ENCODE measurements at places on chromosomes 3 and 15.

- DNase-seq, result no peak
These were observed 728.7 kb downstream of the NTRK3 start for GRCh38 chr15:87527875-87528274.

- DNase-seq, result no peak
These were observed 606.6 kb downstream of the TBL1XR1 start for GRCh38 chr3:176590722-176591121.

GRCh38 chr3:63043631-63044030, 168.4 kb upstream of the CADPS start:
- DNase-seq, result no peak

DNA sequence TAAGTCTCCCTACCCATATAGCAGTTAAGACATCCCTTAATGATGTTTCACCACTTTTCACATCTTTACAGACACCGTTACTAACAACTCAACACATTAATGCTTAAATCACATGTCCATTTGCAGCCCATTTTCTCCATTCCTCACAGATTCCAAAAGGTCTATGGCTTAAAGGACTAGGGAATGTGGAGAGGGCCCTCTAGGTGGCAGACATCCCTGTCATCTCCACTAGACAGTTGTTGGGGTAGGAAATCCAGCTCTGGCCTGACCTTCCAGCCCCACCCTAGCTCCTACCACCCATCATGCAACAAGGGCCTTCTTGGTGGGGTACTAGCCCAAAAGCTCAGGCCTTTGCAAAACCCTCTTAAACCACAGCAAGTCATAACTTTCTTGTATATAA, 25.2 kb downstream of the CPEB1 start:
- no peak for DNase-seq

- DNase-seq, result no peak
These were observed 35.5 kb downstream of the RFX7 start for GRCh38 chr15:56208185-56208584.

DNA sequence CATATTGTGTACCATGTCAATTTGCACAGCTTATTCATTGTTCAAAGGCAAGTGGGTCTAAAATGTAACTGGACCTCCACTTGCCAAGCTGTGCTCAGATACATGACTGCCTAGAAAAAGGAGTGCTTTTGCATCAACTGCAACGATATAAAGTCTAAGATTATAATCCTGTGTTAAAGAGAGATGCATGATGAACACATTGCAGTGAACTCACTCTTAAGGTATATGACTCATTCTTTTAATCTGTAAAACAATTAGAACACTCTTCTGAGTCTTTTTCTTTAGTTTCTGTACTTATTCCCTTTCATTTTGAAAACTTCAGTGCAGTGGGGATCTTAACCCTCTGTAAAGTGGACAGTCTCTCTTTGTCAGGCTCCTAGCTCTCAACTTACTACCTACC, 982.8 kb downstream of the ROBO1 start:
- no peak for DNase-seq

- DNase-seq, result no peak
These were observed 56.9 kb upstream of the HERC1 start for GRCh38 chr15:63890617-63891016.

- DNase-seq, result no peak
These were observed 19.5 kb downstream of the COPS2 start for GRCh38 chr15:49135911-49136310.

- DNase-seq, result no peak
These were observed 18.7 kb downstream of the TMF1 start for GRCh38 chr3:69033470-69033869.

DNA sequence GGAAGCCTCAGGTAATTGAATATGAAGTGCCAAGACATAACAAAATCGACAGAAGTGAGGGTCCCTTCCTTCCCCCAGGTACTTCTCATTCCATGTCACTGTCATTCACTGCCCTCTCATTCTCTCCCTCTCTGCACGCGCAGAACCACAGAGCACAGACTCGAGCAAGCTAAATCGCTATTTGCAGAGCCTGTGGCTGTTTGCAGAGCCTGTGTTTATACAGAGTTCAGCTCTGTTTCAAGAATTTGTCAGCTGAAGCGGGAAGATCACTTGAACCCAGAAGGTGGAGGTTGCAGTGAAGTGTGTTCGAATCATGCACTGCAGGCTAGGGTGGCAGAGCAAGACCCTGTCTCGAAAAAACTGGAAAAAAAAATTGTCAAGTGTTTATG, 2.5 kb downstream of the VILL start:
- no peak for DNase-seq

DNA sequence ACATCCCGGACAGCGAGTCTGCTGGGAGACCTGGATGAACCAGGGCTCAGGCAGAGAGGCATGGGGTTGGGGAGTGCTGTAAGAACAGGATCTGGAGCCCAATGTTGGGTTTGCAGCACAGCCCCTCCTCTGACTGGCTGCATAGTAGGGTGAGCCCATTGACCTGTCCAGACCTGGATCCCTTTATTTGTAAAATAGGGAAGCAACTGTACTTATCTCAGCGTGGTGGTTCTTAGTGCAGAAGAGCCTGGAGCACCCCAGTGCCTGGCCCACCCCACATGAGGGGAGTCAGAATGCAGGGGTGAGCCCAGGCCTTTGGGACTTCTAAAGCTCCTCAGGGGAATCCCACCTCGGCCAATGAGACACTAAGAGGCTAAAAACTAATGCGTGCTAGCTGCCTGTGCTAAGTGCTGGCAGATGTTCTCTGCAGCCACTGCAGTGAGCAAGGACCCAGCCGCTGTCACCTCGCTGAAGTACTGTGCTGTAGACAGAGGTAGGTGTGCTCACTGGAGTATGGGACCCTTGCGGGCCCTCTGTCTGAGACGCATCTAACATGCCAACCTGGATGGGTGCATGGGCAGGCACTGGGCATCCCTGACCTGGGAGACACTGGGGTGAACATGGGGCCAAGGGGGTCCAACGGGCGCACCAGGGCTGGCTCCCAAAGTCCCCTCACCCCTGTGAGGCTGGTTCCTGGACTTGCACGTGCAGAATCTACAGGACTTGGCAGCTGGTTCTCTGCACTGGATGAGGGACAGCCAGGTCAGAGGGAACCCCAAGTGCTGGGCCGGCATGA, 95.6 kb downstream of the ATP10A start:
- no peak for DNase-seq

DNA sequence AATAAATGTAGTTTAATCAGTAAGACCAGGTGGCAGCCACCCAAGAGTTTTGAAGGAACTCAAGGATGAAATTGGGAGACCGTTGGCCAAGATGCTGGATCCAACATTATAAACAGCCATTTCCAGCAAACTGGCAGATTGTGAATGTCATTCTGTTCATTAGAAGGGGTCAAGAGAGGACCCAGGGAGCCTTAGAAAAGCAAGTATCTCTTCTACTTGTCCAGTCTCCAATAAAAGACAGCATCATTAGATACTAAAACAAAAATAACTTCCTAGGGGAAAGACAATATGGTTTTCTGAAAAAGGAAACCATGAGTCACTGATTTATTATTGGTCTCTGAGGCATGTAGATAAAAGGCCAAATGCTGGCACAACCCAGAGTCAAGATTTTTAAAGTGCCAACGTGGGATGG, 67.9 kb downstream of the GADL1 start:
- DNase-seq, result no peak

- DNase-seq, result no peak
These were observed 224.3 kb upstream of the RASGRP1 start for GRCh38 chr15:38788918-38789317.

GRCh38 chr15:27438403-27439375, 467.7 kb downstream of the GABRG3 start:
- no peak for DNase-seq

DNA sequence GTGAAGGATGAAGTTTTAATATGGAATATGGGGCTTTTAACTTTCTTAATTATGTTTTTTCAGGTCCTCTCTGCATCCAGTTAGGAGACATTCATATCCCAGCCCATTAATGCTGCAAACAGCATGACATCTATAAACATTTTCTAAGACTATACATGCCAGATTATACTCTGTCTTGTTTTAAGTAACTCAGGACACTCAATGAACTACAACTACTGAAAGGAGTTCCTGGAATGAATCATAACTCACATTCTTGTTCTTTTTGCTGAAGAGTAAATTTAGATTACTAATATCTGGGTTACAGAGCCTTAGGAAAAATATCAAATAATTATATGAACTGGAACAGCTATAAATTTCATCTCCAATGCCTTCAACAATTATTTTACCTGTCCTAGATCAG, 167.4 kb downstream of the STAG1 start:
- DNase-seq, result no peak

GRCh38 chr3:15495461-15496340, 25.8 kb downstream of the COLQ start:
- no peak for DNase-seq

DNA sequence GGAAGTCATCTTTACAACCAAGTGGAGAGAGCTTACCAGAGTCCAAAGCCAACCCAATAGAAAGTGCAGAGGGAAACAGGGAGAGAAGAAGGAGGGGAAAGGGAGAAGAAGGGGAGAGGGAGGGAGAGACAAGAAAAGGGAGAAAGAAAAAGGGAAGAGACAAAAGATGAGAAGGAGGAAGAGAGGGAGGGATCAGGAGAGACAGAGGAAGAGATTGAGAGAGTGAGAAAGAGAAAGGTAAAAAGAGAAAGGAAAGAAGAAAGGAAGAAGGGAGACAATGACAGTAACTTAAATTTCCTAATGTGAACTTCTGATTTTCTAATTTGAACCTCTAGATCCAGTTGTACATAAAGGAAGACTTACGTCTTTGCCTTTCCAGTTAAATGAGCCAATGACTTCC, 20.7 kb upstream of the WNT5A start:
- DNase-seq, result no peak

- no peak for DNase-seq
These were observed 24.8 kb upstream of the PPIB start for GRCh38 chr15:64187396-64188191.

DNA sequence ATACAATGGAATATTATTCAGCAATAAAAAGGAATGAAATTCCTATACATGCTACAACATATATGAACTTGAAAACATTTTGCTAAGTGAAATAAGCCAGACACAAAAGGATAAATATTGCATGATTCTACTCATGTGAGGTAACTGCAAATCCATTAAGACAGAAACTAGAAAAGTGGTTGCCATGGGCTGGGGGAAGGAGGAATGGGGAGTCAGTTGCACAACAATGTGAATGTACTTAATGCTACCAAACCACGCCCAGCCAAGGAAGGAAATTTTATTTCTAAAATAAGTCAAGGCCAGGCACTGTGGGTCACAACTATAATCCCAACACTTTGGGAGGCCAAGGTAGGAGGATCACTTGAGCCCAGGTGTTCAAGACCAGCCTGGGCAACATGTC, 9.8 kb upstream of the GMPPB start:
- DNase-seq, result no peak

DNA sequence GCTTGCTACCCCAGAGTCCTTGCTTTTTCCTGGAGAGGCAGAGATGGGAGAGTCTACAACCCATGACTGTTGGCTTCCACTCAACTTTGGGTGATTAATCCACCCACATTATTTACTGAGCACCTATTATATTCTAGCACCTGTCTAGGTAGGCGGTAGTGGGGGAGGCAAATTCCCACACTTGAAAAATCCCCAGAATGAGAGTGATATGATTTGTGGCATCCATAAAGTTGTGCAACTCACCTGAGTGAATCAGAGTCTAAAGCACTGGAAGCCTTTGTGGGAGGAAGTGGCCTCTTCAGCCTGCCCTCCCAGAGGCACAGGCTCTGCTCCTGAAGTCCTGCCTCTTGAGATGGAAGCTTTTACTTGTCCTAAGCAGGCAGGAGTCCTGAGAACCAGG, 40.4 kb upstream of the CTNNB1 start:
- no peak for DNase-seq

DNA sequence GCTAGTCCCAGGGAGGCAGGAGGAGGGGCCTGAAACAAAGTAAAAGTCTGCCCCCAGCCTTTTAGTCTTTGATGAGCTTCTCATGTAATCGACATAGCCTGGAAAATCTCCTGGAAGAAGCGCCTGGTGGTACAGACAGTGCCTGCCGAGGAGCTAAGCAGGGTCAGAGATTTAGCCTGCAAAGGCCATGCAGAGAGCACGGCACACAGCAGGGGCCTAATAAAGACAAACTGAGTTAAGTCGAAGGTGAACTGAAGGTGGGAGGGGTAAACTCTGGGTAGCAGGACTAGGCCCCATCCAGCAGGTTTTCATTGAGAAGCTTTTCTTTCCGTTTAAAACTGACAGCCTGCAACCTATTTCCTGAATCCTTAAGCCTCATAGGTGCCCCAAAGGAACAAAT, 115.5 kb upstream of the ABHD17C start:
- no peak for DNase-seq

GRCh38 chr3:167772992-167773391, 37.5 kb downstream of the SERPINI1 start:
- no peak for DNase-seq

DNA sequence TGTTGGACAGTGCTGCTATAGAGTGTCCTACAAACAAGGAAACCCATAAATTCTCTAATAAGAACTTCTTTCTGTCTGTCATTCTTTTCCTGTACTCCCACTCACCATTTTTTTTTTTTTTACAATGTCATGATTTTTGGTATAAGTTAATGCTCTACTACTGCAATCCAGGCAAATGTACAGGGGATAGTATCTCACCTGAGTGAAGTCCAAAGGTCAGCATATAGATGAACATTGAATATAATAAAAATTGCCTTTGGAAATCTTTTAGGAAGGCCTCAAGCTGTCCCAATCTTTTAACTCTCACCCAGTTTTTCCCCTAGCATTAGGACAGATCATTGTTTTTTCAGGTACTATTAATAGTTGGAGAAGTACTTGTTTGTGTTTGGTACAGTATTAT, 21.3 kb upstream of the RAB11A start:
- DNase-seq, result no peak

DNA sequence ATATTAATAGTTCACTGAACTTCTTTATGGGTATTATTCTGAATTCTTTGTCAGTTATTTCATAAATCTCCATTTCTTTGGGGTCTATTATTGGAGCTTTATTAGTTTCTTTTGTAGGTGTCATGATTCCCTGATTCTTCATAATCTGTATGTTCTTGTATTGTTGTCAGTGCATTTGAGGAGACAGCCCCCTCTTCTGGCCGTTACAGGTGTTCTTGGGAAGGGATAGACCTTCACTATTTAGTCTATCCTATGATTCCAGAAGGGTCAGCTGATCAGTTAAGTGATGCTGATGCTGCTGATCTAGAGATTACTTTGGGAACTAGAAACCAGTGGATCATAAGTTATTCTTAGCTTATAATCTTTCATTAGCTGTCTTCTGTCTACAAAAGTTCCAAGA, 34.9 kb downstream of the TMEM39A start:
- no peak for DNase-seq

GRCh38 chr3:143339451-143339850, 219.9 kb downstream of the CHST2 start:
- DNase-seq, result no peak

- no peak for DNase-seq
These were observed 68.5 kb downstream of the SAMMSON start for GRCh38 chr3:70067860-70068521.

DNA sequence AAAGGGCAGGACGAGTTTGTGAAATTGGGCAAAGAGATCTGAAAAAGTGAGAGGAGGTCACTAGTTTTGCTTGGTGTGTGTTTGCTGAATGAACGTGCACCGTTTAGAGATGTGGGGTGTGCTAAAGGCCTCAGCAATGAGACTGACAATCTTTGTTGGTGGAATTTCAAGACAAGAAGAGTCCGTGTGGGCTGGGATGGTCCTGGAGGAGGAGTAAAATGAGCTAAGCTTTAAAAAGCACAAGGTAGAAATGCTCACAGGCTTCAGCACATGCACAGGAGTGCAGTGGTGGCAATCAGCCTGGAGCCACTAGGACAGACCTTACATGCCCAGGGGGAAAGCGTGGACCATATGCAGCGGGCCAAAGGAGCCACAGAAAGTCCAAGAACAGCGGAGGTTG, 1.5 kb upstream of the CPLX3 start:
- DNase-seq, result no peak
